ENCODE measurements at places on chromosomes 3 and 15.

DNA sequence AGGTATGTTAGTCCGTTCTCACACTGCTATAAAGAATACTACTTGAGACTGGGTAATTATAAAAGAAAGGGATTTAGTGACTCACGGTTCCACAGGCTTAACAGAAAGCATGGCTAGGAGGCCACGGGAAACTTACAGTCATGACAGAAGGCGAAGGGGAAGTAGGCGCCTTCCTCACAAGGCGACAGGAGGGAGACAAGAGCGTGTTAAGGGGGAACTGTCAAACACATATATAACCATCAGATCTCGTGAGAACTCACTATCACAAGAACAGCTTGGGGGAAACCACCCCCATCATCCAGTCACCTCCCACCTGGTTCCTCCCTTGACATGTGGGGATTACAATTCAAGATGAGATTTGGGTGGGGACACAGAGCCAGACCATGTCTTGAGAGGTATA is 30.4 kb downstream of the SPRED1 start:
- DNase-seq = no peak

DNA sequence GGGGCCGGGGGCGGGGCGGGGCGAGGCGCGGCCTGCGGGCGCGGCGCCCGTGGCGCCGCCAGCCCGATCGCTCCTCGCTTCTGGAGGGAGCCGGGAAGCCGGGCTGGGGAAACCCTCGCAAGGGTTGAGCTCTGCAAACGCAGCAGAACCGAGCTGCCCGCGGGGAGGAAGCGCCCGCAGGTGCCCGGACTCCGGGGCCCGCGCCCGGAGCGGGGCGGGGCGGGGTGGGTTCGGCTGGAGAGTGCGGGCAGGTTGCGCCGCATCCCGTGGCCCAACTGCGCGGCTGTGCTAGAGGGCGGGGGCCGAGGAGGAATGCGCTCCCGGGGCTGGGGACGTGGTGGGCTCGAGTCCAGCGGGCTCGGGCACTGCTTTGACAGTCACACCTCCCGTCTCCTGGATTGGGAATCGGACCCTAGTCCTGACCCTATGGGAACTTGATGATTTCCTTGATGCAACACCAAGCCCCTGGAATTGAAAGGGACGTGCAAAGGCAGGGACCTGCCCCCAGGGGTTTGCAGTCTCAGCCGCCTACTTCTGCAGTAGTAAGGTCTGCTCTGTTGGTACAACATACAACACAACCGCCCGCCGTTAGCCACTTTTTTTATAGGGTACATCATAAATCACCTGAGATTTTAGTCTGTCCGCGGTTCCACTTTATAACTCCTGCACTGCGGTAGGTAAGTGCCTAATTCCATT is 34.3 kb downstream of the ZBTB38 start:
- DNase-seq = peak; percentile 60

- no peak for DNase-seq
These were observed 29.8 kb upstream of the PTPRG start for GRCh38 chr3:61531528-61531927.

- peak; percentile 21 for DNase-seq
These were observed 968 bp upstream of the TMEM266 start for GRCh38 chr15:76058714-76059319.

DNA sequence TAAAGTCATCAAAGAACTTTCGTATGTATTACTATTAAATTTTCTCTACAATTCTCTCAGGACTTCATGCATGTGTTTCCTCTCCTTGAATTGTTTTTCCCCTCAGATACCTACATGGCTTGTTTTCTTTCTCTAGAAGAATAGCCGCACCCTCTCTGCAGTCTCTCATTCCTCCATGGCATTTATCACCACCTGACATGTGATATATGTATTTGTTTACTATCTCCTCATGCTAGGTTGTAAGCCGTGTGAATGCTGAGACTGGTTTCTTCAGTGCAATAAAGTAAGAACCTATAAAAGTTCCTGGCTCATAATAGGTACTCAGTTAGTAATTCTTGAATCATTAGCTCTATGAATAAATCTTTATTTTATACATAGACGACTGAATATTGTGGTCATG is 149.2 kb downstream of the CNTN4 start:
- DNase-seq = no peak
